ENCODE measurements at places on chromosomes 6 and 20.
A peak's percentile ranks its signal among the peaks of the same experiment; 100 is the strongest.

DNA sequence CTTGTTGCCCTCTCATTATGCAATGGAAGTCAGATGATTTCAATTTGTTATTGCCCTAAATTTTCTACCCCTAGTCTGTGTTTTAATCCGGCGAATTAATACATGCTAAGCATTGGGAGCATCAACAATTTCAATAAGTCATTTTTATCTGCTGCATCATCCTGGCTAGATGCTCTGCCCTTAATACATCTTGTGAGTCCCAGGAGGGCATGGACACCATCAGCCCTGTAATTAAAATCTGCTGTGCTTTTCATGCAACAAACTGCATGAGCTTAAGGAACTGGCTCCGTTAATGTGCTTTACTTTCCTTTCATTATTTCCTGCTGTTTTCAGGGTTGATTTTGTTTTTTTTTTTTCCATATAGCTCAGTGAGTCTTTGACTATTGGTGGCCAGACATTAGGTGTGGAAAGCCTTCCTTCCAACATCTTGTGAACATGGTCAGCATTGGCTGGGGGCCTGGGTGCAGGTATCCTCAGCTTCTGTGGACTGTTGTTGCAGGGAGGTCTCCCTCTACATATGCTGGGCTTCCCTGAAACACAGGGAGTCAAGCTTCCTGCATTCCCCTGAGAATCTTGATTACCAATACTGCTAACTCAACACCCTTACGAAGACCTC, 8.5 kb upstream of the PBOV1 start:
- DNase-seq, result no peak

DNA sequence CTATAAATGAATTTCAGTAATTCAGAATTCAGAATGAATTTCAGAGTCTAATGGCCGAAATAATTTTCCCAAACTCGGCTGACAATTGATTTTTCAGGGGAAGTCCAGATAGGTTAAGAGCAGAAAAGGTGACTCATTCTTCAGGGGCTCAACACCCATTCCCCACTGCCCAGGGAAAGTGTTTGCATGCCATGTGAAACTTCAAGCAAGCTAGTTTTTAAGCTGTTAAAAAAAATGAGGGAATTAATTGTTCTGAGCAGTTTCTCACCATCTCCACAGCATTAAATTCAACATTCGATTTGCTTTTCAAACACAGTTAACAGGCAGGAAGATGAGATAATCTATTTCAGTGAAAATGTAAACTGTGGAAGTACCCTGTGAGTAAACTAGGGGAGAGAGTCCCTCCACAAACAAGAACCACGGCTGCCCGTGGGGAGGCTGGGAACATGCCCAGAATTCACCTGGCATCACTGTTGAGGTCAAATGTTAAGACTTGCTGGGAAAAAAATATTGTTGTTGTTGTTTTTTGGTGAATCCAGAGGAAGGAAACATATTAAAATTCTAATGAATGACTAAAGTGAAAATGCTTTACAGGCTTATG, 650.8 kb upstream of the AGPAT4 start:
- no peak for DNase-seq

DNA sequence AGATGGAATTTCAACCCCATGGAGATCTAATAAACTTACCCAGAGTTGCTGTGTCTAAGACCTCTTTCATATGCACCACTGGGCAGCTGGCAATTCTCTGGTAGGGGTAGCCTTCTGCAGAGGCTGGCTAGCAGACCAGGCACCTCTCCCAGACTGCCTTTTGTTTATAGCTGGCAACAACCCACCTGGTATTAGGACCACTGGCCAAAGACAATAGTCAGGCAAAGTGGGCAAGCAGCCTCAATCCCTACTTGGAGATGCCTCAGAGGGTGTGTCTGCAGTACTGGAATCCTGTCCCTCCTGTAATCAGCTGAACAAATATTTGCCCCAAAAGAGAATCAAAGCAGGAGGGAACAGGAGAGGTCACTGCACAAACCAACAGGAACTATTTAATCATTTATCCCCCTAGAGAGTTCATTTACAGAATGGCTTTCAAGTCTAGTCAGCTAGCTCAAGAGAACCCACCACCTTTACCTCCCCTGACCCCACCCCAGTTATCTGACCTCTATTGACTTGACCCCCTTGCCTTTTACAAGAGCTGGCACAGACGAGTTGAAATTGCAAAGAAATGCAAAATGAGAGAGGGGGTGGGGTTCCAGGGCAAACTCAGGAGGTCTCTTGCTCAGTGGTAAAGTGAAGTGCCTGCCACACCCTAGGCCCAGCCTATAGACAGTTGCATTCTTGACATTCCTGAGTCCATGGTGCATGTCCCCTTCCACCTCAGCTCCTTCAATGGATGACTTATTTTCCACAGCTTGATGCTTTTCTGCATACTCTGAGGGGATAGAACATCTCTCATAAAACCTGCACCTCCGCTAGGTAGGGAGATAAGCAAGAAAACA, 2.8 kb downstream of the BCL2L1 start:
- DNase-seq, result no peak

GRCh38 chr20:44765091-44765490, 19.4 kb downstream of the KCNK15 start:
- DNase-seq, result no peak

- no peak for DNase-seq
Observed at GRCh38 chr6:21692721-21693120, 99.2 kb downstream of the SOX4 start.

- peak; percentile 64 for DNase-seq
Observed at GRCh38 chr6:43454290-43454695, 1.1 kb downstream of the DLK2 start.

GRCh38 chr6:41077536-41077935, 4.8 kb downstream of the NFYA start:
- DNase-seq, result no peak

DNA sequence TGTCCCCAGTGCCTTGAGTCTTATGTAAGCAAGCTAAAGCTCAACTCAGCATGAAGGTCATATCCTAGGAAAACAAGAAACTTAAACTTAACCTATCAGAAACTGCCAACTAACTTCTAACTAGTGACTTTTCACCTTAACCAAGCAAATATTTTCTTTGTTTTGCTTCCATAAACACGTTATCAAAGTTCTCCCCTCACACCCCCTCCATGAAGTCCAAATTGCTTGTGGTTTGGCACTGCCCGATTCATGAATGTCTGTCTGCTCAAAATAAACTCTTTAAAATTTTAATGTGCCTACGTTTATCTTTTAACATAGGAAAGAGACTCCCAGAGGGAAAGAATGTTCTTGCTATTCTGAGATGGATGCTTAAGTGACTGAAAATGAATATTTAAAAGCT, 34.9 kb downstream of the GSTA2 start:
- no peak for DNase-seq

- DNase-seq, result no peak
Observed at GRCh38 chr6:161542346-161542980, 268.6 kb upstream of the AGPAT4 start.

DNA sequence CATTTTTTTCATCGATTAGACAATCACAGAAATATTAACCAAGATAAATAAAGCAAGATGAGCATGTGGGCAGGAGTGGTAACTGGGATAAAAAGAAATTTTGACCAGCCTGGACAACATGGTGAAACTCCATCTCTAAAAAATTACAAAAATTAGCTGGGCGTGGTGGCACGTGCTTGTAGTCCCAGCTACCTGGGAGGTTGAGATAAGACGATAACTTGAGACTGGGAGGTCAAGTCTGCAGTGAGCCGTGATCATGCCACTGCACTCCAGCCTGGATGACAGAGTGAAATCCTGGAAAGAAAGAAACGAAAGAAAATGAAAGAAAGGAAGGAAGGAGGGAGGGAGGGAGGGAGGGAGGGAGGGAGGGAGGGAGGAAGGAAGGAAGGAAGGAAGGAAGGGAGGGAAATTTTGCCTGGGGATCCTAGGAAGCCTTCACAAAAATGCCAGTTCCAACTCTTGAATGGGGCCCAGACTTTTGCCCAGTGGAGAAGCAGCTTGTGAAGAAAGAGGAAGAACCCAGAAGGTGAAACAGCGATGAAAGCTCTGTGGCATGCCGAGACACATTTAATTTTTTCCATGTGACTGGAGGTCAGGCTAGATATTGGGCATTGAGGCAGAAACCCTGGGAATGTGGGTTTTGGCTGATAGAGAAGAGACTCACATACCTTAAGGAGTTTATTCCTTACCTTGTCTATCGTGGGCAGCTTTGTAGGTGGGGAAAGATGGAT, 20.3 kb downstream of the CCDC170 start:
- DNase-seq, result no peak

GRCh38 chr6:40764726-40765125, 177.6 kb upstream of the LRFN2 start:
- DNase-seq, result no peak

DNA sequence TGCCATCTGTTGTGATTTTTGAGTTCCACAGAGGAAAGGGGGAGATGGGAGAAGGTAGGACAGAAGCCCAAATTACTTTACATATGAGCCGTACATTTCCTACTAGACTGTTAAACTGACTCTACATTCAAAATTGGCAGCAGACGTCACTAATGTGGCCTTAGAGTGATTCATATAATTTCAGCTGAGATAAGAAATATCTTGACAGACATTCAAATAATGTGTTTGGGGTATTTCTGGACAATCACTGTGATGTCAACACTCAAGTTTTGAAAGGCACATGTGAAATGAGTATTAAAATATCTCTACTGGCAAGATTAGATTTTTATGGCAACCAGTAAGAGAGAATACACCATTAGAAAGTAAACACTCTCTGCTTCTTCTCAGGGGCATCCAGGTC, 104.0 kb downstream of the MTFR2 start:
- DNase-seq, result no peak

GRCh38 chr6:153334121-153334520, 203.0 kb upstream of the RGS17 start:
- DNase-seq, result no peak

DNA sequence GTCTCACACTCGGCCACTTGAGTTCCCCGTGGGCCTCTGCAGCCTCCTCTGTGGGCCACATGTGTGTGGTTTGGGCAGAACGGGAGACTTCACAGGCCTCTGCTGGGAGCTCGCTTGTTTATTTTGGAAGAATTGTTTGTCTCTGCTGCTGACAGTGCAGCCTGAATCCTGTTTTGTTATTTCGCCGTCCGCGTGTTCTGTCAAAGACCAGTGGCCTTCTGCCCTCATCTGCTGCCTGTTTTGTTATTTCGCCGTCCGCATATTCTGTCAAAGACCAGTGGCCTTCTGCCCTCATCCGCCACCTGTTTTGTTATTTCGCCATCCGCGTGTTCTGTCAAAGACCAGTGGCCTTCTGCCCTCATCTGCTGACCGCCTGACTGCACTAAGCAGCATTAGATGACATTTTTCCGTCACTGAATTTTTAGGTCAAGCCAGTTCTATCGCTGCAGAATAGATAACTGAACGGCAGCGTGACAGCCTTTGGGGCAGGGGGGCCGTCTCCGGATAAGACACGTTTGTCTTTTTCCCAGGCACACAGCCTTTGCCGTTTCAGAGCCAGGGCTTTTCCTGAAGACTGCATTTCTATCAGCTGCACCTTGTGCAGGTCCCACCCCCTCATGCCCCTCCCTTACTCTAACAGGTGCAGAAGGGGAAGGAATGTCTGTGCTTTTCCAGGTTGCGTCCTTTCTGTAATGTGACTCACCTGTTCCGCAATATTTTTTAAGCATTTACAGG, 158.5 kb upstream of the AFDN start:
- DNase-seq, result no peak

DNA sequence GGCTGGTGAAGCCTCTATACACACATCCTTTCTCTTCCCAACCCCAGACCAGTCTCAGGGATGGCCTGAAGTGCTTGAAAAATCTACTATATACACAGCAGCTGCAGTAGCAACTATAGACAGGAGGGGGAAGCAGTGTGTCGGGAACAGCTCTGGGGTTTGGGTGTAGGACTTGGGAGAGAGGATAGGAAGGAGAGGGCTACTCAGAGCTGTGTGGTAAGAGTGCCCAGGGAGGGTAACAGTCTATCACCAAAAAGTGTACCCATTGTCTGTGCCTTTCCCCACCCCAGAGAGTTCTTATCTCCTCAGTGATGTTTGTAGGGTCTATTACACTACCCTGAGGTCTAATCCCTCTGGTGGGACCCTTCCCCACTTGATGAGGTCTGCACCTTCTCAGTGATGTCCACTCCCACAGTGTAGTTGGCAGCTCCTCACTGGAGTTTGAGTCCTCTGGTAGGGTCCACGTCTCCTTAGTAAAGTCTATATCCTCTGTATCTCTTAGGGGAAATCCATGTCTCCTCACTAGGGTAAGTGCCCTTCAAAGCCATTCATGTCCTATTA, 1.5 kb upstream of the GGT7 start:
- DNase-seq, result no peak

DNA sequence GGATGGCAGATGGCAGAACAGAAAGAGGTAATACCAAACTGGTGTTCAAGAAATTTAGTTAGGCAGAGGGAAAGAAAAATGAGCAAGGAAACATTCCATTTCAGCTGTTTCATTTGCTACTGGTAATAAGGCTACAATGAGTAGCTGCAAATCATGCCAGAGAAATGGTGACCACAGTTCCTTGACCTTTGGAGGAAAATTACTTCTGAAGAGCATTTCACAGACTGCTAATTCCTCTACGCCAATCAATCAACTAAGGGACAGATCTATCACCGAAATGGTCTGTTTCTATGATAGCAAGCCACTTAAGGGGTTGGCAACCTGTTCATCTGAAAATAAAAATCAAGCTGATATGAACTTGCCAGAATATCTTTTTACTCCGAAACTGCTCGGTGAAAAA, 119.5 kb downstream of the PTPRK start:
- DNase-seq, result no peak

GRCh38 chr6:81754906-81755305, 2.4 kb upstream of the TENT5A start:
- no peak for DNase-seq

DNA sequence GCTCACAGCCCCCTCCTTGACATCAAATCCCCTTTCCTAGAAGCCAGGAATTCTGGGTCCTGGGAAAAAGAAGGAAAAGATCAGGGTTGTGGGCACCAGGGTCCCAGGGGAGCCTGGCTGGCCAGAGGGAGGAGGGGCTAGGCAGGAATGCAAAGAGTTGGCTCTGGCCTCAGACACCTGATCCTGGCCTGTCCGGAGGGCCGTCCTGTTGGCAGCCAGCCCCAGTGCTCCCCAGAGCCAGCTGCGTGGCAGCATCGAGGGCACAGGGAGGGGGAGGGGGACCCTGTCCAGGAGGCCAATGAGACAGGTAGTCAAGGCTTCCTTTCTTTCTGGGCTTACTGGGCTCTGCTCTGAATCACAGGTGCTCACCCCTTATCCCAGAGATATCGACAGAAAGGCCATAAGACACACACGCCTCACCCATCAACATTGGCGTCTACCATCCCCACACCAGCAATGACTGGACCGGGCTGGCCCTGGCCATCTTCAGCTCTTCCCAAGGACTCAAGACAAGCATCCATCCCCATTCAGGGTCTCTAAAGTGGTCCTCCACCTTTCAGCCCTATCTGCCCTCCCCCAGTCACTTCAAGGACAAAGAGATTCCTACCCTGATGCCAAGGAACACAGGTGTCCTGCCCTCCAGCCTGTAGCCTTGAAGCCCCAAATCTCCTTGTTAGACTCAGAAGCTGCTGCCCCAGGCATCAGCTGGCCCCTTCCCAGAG, 723 bp downstream of the COL11A2 start:
- no peak for DNase-seq

- DNase-seq, result no peak
Observed at GRCh38 chr6:25112322-25112773, 166.8 kb upstream of the CARMIL1 start.

All from stimulated activated CD4-positive, alpha-beta T cell treated with anti-CD3 and anti-CD28 coated beads, Interleukin-15, amount 100 ng/mL, for 1 hour (primary cell).